ENCODE measurements at places on chromosomes 6 and 20.
A peak's percentile ranks its signal among the peaks of the same experiment; 100 is the strongest.

- no peak for DNase-seq
Measured at GRCh38 chr6:109118337-109118736, 23.0 kb downstream of the CEP57L1 start.

DNA sequence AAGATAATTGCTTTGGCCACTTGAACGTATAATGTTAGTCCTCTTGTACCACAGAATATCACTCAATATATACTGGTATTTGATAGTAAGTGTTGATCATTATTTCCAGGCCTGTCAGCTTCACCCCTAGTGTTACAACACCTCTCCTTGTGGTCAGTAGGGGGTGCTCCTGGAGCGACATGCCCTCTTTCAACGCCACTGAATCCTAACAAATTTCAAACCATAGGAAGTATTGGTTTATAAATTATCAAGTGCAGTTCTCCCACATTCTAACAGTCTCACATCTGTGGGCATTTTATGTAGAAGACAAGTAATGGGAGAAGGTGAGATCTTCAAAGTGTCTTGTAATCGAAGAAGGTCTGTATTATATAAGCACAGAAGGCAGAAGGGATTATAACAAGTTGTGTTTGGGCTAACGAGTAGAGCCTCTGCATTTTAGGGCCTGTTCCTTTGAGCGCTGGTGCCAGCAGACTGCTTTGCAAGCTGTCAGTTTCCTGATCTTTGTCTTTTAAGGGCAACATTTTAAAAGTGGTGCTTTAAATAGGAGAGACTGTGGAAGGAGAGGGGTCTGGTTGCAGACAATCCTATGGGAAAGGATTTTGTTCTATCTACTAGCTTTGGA, 57.1 kb upstream of the CEP162 start:
- peak; percentile 17 for DNase-seq

DNA sequence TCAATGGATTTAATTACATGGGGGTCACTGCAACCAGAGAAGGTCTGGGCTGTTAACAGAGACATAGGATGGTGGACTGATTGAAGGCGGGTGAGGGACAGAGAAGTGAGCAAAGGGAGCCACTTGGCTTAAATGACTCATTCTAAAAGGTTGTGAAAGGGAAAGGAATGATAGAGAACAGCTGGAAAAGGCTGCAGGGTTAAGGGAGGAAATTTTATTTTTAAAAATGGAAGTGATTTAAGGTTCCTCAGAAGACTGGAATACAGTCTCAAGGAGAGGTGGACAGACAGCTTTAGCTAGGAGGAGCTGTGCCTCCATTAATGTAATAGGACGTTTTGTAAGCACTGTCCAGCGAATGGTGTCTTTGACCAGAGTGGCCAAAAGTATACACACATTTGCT, 46.7 kb downstream of the RGS17 start:
- no peak for DNase-seq

GRCh38 chr20:36712775-36713174, 33.1 kb downstream of the NDRG3 start:
- no peak for DNase-seq

GRCh38 chr6:13027207-13027606, 301.1 kb downstream of the TBC1D7 start:
- DNase-seq = no peak

DNA sequence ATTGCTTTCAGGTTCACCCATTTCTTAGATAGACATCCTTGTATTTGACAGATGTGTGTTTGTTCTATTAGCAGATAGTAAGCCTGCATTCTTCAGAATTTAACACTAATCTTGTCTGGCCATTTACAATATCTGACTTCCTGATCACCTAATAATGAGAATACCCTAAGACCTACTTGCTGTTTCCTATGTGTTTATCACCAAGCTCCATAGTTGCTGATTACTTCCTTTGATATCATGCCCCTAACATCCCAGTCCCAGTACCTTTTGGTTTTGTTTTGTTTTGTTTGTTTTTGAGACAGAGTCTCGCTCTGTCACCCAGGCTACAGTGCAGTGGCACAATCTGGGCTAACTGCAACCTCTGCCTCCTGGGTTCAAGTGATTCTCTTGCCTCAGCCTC, 143.6 kb upstream of the DST start:
- DNase-seq = no peak

DNA sequence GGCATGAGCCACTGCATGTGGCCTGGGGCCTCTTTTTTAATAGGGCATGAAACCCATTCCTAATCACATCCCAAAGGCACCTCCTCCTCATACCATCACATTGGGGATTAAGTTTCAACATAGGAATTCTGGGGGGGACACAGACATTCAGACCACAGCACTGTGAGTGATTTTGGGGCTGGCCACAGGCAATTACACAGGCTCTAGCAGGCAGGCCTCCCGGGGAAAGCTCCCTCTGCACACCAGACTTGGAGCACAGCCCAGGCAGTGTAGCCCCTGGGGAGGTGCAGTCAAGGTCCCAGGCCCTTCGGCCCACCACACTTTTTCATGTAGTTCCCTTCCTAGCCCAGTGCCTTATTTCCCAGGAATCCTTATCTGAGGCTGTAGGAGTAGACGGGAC, 5.5 kb downstream of the SFT2D1 start:
- DNase-seq = no peak

- DNase-seq = peak; percentile 58
Measured at GRCh38 chr6:131107151-131107550, 28.1 kb upstream of the AKAP7 start.

DNA sequence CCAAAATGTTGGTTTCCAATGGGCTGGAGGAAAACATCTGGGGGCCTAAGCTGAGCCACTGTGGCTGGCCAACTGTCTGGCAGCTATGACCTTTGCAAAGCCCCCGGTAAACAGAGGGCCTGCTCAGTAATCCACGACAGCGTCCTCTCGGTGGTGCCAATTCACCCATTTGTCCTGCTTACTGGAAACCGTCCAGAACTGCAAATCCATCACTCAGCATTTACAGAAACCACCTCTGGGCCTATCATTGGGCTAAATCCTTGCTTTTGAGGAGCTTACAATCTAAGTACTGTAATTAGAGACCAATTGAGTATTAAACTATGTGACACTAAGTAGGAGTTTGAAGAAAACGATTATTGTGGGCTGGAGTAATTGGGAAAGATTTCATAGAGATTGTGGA, 31.0 kb downstream of the ADAT2 start:
- DNase-seq = no peak
